OCI-LY7 (cell line): ENCODE measurements at places on chromosomes 11 and 22.
A peak's percentile ranks its signal among the peaks of the same experiment; 100 is the strongest.

DNA sequence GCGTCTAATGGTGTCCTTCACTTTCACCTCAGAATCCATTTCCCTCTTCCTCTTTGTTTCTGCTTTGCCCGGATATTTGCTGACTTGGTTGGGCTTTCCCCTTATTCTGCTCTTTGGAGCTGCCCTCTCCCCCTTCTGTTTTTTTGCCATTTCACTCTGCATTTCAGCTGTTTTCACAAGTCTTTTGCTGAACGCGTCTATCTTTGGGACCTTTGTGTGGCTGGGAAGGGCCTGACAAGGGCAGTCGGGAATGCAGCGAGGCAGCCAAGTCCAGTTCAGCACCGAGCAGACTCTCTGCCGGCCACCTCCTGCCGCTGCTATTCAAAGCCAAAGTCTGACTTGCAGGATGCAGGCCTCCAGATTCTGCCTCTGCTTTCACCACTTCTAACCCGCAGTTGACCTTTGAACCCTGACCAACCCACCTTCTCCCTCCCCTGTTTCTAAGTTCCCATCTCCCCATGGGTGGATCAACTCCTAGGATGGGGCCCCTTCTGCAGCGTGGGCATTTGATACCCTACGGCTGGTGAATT is 38.2 kb downstream of the FEZ1 start:
- DNase-seq, result no peak

- no peak for DNase-seq
Measured at GRCh38 chr22:25404556-25404927, 159.9 kb upstream of the GRK3 start.

GRCh38 chr11:7851391-7851790 is 54.6 kb upstream of the OR5P2 start:
- no peak for DNase-seq

DNA sequence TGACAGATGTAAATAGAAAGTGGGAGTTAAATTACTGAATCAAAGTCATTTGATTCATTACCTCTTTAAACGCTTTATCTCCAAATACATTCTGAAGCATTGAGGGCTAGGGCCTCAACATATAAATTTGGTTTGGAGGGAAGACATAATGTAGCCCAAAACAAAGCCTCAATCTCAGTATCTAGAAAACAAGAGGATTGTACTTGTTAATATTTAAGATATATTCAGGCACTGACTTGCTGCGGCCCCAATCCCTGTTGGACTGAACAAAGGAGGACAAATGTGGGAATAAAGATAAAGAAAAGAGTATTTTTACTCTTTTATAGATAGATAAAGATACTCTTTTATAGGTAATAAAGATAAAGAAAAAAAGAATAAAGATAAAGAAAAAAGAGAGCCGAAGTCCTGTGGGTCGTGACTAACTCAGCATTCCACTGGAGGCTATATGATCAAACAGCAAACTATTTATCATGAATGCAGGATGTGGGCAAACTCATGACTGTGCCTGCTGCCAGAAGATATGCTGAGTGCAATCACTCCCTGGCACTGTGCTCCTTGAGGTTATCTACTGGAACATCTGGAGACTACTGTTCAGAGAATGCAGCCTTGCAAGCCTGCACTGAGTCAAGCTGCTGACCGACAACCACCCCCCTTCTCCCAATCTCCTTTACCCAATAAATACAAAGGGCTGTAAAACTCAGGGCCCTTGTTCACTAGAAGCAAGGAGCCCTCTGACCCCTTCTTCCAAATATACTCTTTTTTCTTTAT is 6.9 kb downstream of the OR10V1 start:
- DNase-seq, result no peak

- DNase-seq, result no peak
Measured at GRCh38 chr11:116596346-116597260, 176.2 kb downstream of the BUD13 start.

DNA sequence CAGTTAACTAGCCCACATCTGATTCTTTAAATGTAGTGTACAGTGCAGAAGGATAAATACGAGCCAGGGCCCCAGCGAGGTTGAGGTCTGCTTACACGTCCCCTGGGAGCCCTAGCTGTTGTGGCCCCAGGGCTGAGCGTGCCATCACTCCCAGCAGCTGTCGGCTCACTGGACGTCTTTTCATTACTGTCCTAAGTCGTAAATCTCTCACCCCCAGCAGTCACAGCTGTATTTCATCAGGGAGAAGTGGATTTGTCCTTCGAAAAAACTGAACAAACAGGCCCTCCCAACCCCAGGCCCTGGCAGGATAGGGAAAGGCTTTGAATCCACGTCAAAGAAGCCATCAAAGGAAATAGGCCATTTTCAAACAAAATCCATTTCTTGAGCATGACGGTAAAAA is 110.4 kb upstream of the CSNK2A3 start:
- no peak for DNase-seq

DNA sequence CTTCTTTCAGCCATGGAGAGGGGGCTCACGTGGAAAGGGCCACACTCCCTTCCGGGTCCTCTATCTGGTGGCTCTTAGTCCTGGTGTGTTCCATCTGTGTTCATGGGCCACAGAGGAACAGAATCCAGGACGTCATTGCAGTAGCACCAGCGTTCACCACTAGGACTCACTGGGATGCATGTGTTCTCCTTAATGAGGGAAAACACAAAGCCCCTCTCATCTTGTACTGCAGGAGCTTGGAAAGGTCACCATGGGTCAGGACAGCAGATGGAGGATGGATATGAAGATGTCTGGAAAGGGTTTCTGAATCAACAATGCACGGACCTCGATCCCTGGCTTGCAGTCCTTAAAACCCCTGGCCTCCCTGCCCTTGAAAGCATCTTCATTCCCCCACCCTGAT is 113.8 kb upstream of the THY1 start:
- DNase-seq, result no peak

- DNase-seq, result no peak
Measured at GRCh38 chr11:20840341-20840740, 171.0 kb downstream of the NELL1 start.

- no peak for DNase-seq
Measured at GRCh38 chr11:66349084-66349386, 1.6 kb upstream of the B4GAT1 start.

DNA sequence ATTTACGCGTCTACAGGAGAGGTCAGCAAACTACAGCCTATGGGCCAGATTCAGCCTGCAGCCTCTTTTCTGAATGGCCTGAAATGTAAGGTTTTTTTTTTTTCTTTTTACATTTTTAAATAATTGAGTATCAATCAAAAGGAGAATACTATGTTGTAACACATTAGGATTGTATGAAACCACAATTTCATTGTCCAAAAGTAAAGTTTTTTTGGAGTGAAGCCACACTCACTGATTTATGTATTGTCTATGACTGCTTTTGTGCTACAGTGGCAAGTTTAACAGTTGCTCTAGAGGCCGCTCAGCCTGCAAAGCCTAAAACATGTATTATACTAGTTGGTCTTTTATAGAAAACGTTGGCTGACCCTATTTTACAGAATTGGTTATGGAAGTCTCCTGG is 923.2 kb downstream of the NTM start:
- no peak for DNase-seq

DNA sequence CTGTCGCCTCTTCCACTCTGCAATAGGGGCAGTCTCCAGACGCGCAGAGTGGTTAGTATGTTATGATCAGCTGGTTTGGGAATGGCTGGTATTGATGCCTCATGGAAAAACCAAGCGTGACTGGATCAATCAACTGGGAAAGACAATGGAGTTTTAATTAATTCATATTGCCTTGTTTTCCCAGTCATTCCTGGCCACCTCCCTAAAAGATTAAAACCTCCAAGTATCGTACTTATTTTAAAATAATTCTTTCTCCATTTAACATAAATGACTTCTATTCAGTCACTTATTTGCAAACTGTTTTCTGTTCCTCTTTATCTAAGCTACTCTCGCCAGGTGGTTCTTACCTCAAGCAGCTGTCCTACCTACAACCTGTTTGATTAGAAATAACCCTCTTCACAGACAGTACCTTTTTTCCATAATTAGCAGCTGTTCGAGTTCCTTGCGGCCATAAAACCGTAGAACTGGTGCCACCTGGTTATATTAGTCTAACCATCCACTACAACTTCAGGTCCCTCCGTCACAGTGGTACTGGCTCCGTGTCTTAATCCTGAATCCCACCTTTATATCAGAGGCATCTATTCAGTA is 898 bp downstream of the ZNF215 start:
- peak; percentile 94 for DNase-seq

GRCh38 chr11:95711162-95711944 is 78.2 kb downstream of the FAM76B start:
- peak; percentile 18 for DNase-seq

DNA sequence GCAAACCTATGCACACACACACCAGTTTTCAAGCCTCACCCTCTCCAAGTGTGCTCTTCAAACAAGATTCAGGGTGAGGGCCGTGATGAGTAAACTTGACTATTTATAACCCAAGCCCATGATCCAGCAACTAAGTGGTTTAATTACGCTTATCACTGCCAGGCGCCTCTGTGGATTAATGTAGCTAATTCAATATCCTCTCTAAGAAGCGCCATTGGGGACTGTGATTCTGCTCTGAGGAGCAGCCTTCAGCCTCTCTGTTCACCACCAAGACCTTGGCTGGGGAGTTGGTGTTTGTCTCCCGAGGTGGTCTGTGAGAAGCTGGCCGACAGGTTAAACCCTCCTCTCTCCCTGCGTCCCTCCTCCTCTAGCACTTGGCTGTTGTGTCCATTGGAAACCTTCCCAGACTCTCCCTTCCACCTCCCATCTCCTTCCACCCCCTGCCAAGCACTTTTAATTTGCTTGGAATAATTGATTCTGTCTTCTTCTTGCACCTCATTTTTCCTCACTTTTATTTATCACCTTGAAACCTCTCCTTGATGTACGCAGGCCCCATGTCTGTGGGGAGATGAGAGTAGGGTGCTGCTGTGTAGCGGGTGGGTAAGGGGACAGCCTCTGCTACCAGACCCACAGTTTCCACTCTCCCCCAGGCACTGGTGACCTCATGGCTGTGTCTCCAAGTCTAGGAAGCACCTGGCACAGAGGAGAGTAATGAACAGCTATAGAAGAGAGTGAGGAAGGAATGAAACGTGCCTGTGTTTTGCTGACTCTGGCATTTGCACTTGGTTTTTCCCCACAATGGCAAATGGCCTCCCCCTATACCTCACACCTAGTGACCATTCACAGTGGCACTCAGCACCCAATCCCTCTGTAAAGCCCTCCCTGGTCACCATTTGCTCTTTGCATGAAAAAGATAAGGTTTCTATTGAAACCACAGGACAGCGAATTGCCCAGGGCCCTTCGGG is 236.6 kb downstream of the GRIK4 start:
- DNase-seq, result no peak

DNA sequence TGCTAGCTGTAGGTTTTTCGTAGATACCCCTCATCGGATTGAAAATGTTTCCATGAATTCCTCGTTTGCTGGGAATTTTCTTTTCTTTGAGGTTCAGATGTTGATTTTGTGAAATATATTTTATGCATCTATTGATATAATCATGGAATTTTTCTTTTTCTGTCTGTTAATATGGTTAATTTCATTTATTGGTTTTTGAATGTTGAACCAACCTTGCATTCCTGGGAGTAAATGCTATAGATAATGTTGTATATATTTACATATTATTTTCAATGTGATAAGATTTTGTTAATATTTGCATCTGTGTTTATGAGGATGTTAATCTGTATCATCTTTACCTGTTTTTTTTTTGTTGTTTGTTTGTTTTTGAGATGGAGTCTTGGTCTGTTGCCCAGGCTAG is 10.6 kb upstream of the NDUFA6 start:
- no peak for DNase-seq

- no peak for DNase-seq
Measured at GRCh38 chr11:12376259-12377081, 901 bp upstream of the PARVA start.

DNA sequence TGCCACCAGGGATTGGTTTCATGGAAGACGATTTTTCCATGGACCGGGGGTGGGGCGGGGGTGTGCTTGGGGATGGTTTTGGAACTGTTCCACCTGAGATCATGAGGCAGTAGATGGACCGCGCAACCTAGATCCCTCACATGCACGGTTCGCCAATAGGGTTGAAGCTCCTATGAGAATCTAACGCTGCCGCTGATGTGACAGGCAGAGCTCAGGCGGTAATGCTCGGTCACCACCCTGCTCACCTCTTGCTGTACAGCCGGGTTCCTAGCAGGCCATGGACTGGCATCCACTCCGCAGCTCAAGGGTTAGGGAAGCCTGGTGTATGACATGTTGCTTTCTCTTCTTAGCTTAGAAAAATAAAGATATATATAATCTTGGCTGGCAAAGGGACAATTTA is 22.0 kb downstream of the RBX1 start:
- DNase-seq, result no peak

- DNase-seq, result no peak
Measured at GRCh38 chr22:39498802-39499201, 3.3 kb upstream of the MIEF1 start.

- peak; percentile 60 for DNase-seq
Measured at GRCh38 chr11:26649884-26650283, 72.0 kb downstream of the SLC5A12 start.

GRCh38 chr11:60029015-60029632 is 11.1 kb upstream of the OOSP2 start:
- no peak for DNase-seq

DNA sequence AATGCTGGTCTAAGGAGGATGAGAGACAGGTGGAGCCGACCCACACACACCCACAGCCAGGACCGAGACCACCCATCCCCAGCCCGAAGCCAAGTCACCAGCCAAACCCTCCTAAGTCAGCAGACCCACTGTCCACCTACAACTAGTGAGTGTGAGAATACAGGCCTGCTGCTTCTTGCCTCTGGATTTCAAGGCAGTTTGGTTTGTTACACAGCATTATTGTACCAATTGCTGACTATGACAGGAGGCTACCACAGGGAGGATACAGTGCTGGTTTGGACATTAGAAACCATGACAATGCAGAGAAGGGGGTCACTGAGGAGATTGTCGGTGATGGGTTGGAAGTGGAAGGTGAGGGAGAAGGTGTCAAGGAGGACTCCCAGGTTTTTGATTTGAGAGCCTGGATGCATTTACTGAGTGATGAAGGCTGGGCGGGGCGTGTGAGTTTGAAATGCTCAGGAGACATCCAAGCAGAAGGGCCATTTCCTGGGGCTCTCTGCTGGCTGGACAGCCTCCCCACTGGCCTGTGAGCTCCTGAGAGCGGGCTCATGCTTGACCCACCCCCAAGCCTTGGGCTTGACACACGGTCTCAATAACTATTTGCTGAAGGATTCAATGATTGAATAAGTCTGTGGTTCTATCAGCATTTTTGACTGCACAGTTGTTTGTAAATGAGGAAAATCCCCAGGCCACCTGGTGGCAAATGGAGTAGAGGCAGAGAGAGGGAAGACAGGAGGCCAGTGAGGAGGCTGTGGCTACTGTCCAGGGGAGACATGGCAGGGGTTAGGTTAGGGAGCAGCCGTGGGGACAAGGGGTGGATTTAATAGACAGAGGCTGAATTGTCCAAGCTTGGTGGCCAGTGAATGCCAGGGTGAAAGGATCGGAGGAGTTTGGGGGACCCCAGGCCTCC is 9.4 kb upstream of the SSTR3 start:
- no peak for DNase-seq
